ENCODE measurements at places on chromosomes 5 and 9. TPM values are rescaled to one million over a fixed set of nuclear protein-coding genes. Genes with fewer than 3 reads are reported as not detected.

DNA sequence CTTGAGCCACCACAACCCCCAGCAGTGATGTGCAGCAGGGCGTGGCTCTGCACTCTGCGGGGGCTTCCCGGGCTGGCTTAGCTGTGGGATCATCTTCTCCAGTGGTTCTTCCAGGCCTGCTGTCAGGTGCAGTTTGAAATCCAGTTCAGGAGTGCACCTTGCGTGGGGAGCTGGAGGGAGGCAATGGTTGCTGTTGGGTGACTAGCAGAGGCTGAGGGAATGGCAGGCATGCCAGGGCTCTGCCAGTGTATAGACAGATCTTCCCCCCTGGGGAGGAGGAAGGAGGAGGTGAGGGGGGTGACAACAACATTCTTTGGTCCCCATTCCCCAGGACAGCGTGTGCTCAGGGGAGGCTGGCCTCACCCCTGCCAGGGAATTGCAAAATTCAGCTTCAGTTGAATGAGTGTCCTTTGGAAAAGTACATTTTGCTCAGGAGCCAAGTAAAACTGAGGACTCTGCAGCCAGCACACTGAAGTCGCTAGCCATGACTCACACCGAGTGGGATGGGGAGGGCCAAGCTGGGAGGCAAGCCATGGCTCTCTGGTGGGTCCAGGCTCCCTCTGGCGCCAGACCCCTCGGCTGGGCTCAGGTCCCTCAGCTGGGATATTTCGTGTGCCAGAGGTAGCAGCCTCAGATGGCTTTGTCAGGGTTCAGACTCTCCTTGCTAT is 35.0 kb downstream of the ERGIC1 start:
- DNase-seq: peak; percentile 98

DNA sequence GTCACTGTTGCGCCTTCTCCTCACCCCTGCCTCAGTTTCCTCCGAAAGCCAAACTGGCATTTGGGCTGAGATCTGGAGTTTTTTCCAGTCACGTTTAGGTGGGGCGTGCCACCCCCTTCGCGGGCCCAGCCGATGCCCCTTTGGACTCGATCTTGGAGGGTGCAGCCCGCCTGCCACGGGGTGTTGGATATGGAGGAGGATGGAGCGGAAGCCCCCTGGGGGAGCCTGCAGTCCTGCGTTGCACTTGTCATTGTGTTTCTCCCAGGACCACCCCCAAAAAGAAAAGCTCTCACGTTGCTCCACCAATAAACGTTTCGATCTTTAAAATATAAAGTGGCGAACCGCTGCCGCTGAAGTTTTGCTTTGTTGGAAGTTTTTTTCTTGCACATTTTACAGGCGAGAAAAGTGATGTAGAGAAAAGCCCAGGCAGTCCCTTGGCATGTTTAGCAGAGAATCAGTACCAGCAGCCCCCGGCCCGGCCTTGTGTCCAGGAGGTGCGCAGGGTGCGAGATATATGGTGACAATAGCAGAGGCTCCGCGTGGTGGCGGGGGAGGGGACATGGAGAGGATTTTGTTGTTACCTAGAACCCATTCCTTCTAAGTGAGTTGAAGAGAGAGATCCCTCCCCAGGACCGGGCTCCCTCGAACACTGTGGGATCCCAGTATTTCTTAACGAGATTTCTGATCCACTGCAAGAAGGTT is 681 bp downstream of the F2R start:
- DNase-seq: no peak

GRCh38 chr5:116864157-116864837 is 289.7 kb upstream of the SEMA6A start:
- no peak for DNase-seq

DNA sequence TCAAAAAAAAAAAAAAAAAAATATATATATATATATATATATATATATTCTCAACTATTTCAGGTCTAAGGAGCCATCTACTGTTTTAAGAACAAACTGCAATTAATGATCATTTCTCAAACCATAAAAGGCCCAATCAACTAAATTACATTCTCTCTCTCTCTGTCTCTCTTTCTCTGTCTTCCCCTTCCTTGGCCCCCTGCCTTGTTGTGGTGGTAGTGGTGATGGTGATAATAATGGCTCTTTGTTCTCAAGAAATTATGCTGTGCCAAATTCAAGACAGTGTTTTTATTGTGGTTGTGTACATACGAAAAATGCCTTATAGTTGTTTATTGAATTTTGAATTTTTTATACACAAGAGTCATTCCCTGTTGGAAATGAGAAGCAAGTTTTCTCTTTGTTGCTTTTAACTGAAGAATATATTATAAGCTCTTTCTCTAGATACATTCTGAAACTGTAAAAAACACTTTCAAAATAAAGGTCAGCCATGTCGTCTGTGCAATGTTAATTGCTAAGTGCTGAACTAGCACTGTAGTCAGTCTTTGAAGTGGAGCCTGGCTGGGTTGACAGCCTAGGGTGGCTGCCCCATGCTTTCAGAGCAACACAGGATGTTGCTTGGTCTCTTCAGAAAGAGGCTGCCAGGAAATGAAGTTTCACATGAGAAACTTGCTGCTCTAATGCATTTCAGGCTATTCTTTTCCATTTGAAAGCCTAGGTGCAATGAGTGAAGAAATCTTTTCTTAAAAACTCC is 96.0 kb downstream of the HINT1 start:
- DNase-seq: no peak

DNA sequence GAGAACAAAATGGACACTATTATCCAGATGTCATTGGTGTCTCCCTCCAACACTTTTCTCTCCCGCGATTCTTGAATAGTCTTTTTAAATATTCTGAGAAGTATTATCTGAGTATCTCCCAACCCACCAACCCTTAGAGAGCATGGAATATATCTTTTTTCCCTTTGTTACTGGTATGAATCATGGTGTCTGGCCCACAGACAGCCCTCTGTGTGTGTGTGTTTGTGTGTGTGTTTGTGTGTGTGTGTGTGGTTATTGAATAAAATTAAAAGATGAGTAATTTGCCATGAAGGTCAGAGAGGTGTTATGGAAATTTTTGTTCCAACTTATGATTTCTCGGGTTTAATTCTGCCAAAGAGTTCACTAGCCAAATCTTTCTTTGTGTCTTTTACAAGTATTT is 47.7 kb downstream of the CAMK4 start:
- DNase-seq: no peak

Gene PLAC8L1
- total RNA-seq: not detected

Data from Caki2 (cell line).